ENCODE measurements at places on chromosomes 16 and 17. TPM values are rescaled to one million over a fixed set of nuclear protein-coding genes. Genes with fewer than 3 reads are reported as not detected.

DNA sequence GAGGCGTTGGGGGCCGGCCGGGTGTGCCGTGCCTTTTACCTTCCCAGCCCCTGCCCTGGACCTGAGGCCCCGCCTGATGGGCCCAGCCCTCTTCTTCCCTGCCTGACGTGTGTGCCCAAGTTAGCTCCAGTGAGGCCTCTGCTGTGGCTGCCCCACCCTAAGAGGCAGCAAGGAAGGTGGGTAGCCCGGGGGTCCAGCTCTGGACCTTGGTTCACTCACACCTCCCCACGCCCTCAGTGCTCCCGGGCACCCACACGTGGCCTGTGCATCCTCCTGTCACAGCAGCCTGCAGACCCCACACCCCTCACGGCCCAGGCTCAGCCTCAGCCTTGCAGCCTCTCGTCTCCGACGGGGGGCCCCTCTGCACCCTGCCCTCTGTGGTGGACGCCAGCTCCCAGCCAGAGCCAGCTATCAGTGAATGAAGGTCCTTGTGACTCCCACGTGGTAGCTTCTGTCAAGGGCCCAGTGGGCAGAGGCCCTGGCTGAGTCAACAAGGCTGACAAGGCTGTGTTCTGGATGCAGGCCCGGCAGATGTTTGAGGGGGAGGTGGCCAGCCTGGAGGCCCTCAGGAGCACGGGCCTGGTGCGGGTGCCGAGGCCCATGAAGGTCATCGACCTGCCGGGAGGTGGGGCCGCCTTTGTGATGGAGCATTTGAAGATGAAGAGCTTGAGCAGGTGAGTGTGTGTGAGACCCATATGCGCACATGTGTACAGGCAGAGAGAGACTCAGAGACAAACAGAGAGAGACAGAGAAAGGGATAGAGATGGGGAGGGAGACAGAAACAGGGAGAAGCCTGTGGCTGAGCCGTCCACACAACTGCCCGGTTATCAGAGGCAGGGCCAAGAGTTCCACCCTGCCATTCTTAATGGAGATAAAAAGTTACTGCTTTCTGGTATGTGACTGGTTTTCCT, 2.8 kb downstream of the FN3K start:
- DNase-seq: no peak

GRCh38 chr17:82153745-82154375, 55.8 kb upstream of the FASN start:
- peak; percentile 75 for DNase-seq

- DNase-seq: no peak
These were observed 7.0 kb downstream of the EFTUD2 start for GRCh38 chr17:44892250-44892649.

The EME1 gene
- total RNA-seq: not detected

GRCh38 chr16:46673320-46674013, 15.5 kb downstream of the VPS35 start:
- DNase-seq: peak; percentile 43

DNA sequence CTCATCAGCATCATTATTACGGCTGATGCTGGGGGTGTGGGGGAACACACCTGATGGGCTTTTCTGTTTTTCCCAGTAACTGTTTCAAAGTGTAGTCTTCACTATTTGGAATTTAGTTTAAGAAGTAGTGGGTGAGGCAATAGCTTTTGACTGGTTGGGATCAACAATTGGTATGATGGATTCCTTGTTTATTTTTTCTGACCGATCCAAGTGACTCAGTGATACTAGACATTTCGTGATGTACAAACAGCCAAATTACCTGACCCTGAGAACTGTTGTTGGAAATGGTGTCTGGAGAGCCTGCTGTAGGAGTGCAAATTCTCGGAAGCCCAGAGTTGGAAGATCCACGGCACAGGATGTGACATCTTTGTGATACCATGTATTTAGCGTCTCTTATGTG, 204.2 kb downstream of the PRKCA start:
- DNase-seq: no peak

The NOL3 gene
- 17.1 TPM for total RNA-seq

The CDRT4 gene
- total RNA-seq: 1.4 TPM

GRCh38 chr16:83676086-83676485, 131.7 kb upstream of the HSBP1 start:
- DNase-seq: no peak

GRCh38 chr17:67476787-67477335, 99.8 kb downstream of the PITPNC1 start:
- no peak for DNase-seq

DNA sequence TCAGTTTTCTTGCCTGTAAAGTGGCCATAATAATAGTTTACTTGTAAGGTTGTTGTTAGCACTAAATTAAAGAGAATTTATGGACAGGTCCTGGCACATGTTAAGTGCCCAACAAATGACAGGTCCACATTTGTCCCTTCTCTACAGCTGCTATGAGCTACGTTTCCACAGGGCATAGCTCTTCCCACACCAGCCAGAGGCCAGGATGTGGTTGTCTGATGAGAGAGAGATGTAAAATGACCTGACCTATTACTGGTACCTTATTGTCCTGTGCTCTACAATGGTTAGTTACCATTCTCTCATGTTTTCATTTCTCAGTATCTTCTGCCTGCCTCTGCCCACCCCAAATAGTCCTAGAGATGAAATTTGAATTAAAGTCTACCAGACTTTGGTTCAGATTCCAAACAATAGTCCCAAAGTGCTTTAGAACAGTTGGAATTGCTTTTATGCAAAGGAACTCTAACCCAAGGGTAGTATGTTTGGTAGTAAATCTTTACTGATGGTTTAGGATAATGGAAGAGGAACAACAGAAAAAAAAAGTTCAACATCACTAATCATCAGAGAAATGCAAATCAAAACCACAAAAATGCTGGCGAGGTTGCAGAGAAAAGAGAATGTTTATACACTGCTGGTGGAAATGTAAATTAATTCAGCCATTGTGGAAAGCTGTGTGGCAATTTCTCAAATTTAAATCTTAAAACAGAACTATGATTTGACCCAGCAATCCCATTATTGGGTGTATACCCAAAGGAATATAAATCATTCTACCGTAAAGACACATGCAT, 57.1 kb upstream of the ANKFN1 start:
- no peak for DNase-seq

The SLC5A2 gene
- 2.9 TPM for total RNA-seq

- DNase-seq: peak; percentile 8
These were observed 85.5 kb upstream of the DOC2B start for GRCh38 chr17:266701-267667.

- peak; percentile 21 for DNase-seq
These were observed 14.2 kb upstream of the ZFHX3 start for GRCh38 chr16:73062001-73062616.

DNA sequence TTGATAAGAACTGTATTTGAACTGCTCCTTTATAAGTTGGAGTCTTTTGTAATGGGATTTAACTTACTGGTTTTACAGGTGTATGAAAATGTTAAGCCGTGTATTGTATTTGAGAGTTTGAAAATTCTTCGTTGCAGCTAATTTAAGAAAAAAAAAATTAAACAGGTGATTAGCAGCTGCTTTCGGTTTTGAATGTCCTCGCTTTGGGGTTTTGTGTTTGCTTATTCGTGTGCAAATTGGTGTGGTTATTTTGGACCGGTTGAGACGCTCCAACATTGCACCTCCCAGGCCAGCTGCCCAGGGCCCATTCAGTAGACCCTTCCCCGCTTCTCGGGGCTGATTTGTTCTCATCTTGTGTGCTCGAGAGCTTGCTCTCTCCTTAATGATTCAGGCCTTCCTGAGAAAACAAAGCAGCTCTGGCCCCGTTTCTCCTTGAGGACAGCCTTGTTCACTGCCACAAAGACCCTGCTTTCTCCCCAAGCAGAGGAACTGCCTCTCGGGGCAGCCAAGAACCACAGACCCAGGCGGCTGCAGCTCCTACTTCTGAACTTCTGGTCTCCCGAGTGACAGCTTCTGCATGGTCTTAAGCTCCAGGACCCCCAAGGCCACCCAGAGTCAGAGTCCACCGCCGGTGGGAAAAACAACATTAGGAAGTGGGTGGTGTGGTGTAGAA, 100.5 kb downstream of the MSI2 start:
- DNase-seq: no peak

DNA sequence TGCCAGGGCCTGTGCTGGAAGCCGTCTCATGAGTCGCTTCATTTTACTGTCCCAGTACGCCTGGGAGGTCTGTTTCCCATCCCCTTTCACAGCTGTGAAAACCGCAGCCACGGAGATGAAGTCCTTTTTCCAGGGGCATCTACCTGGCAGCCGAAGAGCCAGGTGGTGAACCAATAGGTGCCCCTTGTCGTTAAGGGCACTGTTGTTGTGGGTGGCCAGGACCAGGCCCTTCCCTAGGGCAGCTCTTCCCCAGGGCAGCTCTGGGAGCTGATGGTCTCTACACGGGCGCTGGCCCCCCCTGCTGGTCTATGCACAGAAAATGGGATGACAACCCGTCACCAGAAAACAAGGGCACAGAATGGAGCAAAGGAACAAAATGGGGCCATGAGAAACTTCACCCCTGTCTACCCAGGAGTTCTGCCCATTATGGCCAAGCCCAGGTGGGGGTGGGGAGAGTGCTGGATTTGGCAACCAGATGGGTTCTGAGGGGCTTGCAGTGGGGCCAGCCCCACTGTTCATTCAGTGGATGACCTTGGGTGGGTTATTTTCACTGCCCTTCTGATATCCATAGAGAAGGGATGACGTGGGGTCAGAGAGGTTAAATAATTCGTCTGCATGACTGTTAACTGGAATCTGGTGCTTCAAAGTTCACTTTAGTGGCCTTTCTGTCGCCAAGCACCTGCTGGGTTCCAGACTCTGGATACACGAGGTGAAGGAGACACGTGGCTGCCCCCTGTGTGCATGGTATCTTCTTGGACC, 11.5 kb downstream of the RMI2 start:
- peak; percentile 43 for DNase-seq

Data from umbilical cord (tissue), 2 donors.